Spinal cord (tissue), 10 donors: ENCODE measurements at places on chromosomes 7 and 10.

- DNase-seq = no peak
These were observed 7.7 kb downstream of the VAX1 start for GRCh38 chr10:117130346-117130745.

DNA sequence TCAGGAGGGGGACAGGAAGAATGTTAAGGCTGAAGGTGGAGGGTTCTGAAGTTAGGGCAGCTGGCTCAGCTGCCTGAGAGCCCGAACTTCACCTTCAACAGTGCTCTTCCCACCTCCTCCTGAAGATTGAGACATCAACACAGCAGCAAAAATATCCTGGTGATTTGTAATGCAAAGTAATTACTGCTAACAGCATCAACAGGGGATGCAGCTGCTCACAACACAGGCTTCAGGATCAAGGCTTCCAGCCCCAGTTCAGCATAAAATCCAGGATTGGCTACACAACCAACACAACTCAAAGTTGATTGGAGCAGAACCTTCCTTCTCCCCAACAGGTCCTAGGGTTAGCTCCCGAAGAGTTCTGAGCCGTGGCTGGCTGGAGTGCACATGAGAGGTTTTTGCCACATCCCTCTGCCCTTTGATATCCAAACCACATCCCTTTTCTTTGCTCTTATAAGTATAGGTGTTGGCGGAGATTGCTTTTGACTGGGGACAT lies 242.4 kb downstream of the KIAA1217 start:
- no peak for DNase-seq

DNA sequence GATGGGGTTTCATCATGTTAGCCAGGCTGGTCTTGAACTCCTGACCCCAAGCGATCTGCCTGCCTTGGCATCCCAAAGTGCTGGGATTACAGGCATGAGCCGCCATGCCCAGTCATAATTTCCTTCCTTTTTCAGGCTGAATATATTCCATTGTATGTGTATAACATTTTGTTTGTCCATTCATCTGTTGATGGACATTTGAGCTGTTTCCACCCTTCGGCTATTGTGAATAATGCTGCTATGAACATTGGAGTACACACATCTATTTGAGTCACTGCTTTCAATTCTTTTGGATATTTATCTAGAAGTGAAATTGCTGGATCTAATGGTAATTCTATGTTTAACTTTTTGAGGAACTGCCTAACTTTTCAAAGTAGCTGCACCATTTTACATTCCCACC lies 34.6 kb downstream of the TLX1 start:
- no peak for DNase-seq

- DNase-seq = no peak
These were observed 68.9 kb downstream of the FAM53B start for GRCh38 chr10:124675261-124675660.

GRCh38 chr10:29861811-29862505 lies 197.4 kb downstream of the JCAD start:
- DNase-seq = no peak

- DNase-seq = no peak
These were observed 156.7 kb downstream of the BTAF1 start for GRCh38 chr10:92080244-92080643.

- peak; percentile 68 for DNase-seq
These were observed 9.1 kb downstream of the TSPAN14 start for GRCh38 chr10:80462981-80463741.

- DNase-seq = no peak
These were observed 87.4 kb downstream of the ELAPOR2 start for GRCh38 chr7:86972072-86972471.

DNA sequence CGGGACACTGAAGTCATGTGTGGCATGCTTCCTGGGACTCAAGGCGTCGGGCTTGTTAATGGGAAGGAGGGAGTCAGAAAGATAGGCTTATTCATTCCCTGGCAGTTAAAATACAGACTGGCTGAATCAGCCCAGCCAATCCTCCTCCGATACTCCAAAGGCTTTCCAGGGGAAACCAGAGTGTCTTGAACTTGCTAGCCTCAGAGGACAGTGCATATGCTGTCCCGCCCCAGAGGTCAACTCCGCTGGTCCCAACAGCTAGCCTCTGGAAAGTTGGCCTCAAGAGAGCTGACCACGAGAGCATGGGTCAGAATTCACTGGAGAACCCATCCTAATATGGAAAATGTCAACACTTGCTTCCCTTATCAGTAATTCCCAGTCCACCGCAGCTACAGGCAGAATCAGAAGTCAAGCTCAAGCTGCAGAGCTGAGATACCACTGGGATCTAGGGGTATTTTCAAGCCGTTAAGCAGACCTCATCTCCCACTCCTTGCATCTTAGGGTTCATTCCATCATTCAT lies 43.0 kb downstream of the ELMO1 start:
- no peak for DNase-seq

GRCh38 chr7:128343554-128344430 lies at the start of gene RBM28:
TSS of gene RBM28 (minus strand) at chr7:128343908. CDS start at chr7:128343793, 115 bp downstream.
- peak; percentile 98 for DNase-seq

DNA sequence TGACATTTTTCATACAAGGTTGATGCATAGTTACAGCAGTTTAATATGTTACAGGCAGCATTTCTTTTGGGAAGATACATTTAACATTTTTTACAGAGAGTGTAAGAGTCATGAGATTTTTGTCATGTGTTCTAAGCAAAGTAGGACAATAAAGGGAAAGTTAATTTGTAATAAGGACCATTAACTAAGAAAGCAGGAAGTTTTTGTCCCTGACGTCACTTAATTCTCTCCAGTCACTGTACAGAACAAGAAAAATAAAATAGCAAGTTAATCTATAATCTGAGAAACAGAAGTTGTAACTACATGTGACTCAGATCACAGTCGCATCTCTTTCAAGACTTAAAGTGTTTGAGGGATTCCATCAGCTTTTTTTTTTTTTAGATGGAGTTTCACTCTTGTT lies 49.5 kb upstream of the CAPZA2 start:
- no peak for DNase-seq
